ENCODE measurements at places on chromosomes 2 and 18.

DNA sequence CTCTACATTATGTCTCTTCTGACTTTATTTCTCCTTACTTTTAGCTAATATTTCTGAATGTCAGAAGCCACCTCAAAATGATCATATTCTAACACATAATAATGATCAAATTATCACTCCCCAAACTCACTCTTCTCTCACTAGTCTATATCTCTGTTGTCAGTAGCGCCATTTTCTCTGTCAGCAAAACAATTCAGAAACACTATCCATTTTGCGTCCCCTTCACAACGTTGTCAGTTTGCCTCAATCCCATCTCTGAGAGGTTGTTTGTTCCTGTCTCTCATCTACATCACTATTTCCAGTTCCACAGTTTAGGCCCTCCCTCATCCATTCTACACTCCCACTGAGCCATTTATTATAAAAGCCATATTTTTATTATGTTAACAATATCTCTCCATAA lies 1376.3 kb upstream of the ACVR2A start:
- no peak for ATAC-seq

DNA sequence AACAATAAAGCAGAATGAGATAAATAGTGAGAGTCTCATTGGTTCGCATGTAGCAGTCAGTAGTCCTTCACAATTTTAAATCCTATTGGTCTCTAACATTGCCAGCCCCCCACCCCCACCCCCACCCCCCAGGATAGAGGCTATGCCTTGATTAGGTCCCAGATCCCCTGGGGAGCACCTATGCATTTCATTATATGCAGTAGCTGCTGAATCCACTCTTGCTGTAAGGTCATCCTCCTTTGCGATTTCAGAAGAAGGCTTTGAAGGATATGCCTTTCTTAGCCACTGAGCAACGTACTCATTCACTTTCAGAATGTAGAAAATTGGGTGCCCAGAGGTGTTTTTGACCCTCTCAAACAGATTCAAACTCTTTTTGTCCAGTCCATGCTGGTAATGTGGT lies 382.8 kb upstream of the GALNT5 start:
- ATAC-seq, result no peak

DNA sequence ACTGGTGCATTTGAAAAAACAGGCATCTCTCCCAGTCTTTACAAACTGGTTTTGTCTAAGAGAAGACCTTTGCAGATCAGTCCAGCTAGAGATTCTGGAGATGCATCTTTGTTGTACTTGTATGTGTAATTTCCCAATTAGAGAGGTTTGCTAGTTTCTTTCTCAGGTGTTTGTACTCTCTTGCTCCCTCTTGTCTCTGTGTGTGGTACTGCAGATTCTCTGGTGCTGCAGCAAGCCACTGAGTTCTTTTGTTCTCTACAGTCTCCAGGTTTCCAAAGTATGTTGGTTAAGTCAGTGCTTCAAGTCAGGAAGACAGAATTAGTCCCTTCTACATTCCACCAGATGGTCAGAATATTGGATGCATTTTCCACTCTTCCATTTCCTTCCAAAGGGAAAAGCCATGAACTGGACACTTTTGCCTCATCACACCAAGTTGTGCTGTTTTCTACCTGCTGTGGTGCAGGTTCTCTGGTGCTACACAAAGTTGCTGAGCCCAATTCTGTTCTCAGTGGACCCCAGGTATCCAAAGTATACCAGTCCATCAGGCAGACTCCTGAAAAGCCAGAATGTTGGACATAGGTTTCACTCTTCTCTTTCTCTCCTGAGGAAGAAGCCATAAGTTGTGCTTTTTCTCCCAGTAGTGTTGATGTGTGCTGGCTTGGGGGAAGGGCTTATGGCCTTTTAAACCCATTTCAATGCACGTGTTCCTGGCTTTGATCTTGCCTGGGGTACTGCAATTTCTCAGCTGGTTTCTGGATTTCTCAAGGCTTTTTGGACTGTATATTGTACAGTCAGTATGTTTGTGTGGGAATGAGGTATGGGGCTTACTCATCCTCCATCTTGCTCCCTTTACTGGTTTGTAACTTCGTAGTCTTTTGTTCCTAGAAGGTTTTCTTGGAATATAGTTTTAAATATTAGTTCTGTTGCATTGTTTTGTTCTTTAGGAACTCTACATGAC lies 29.8 kb downstream of the EPC2 start:
- ATAC-seq, result peak; percentile 64

- ATAC-seq, result no peak
These were observed 564.0 kb downstream of the TNS1 start for GRCh38 chr2:217438821-217439220.

- ATAC-seq, result peak; percentile 68
These were observed 278.0 kb upstream of the MGAT5 start for GRCh38 chr2:133975676-133976428.

DNA sequence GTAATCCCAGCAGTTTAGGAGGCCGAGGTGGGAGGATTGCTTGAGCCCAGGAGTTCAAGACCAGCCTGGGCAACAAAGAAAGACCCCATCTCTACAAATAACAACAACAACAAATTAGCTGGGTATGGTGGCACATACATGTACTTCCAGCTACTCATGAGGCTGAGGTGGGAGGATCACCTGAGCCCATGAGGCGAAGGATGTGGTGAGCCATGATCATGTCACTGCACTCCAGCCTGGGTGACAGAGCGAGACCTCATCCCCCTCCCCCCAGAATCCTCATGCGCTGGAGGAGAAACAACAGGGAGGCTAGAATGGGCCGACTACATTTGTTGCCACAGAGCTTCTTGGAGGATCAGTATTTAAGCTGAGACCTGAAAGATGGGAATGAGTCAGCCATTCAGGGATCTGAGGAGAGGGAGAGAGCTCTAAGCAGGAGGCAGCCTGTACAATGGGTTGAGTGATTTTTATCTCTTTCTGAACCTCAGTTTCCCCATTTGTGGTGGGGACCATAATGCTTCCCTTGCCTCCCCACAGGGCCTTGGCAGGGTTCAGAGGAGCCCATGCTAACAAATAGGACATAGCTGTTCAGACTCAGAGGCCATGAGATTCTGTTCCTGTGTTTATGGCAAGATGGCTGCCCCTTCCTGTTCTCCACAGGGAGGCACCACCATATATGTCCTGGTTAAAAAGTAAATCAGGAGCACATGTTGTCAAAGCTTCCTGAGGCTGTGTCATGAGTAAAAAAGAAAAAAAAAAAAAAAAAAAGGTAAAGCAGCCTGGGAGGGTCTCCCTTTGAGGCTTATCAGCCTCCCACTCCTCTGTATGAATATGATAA lies 131.4 kb upstream of the HAAO start:
- ATAC-seq, result no peak

DNA sequence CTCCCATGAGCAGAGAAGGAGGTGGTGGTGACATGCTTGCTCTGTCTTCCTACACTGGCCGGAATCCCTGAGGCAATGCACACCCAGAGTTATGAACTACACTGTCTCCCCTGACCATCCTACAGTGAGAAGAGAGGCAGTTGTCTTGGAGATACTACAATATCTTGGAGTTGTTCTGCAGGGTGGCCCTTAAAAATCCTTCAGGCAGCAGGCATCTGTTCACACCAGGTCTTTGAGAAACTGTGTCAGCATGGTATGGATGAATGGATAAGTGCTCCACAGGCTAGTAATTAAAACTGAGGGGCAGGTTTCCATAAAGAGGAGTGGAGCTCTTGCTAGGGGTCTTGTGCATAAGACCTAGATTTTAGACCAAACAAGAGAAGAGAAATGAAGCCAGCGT lies 223.7 kb upstream of the COPS8 start:
- ATAC-seq, result no peak

- ATAC-seq, result no peak
These were observed 226.4 kb downstream of the PARD3B start for GRCh38 chr2:204771721-204772120.

GRCh38 chr18:48161911-48162698 lies 231.6 kb upstream of the SMAD2 start:
- peak; percentile 35 for ATAC-seq

- no peak for ATAC-seq
These were observed 27.2 kb upstream of the PDIA6 start for GRCh38 chr2:10839813-10840212.

GRCh38 chr2:164694275-164694695 lies 73.0 kb upstream of the GRB14 start:
- no peak for ATAC-seq

DNA sequence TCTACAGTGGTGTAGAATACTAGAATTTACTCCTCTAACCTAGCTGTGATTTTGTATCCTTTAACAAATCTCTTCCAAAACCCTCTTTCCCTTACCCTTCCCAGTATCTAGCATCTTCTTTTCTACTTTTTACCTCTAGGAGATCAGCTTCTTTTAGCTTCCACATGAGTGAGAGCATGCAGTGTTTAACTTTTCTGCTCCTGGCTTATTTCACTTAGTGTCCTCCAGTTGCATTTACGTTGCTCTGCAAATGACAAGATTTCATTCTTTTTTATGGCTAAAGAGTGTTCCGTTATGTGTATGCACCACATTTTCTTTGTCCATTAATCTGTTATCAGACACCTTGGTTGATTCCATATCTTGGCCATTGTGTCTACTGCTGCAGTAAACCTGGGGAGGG lies 228.5 kb downstream of the PRKCE start:
- no peak for ATAC-seq

DNA sequence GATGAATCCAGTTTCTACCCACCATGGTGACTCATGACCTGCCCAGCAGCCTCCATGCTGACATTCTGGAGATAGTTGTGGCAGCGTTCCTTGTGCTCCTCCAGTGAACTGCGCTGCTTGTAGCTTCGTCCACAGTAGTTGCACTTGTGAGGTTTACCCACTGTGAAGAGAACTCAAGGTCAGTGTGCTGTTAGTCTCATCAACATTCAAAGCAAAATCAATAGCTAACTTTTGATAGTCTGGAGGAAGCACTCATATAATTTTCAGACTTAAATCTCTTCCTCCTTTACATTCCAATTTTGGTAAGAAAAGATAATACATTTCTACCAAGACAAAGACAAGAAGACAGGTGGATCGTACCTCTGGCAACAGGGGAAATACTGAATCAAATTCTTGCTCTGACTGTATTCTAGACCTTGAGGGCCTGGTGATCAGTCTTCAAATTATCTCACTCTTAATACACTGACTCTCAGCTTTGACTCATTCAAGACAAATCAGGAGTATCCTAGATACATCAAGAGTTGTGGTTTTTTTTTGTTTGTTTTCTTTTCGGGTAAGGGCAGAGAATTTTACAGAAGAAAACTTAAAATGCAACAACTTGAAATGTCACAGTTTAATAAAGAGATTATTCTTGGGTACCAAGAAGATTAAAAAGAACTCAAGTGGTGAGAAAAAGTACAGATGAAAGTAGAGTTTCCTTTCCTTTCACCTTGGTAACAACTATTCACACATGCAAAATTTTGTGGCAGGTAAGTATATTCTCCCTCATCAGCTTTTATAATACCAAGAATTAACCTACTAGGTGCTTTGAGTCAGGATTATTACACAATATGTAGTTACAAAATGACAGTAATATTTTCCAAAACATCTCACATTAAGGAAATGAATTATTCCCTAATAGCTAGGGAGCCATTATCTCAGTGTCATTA lies 129.2 kb downstream of the IKZF2 start:
- peak; percentile 97 for ATAC-seq

DNA sequence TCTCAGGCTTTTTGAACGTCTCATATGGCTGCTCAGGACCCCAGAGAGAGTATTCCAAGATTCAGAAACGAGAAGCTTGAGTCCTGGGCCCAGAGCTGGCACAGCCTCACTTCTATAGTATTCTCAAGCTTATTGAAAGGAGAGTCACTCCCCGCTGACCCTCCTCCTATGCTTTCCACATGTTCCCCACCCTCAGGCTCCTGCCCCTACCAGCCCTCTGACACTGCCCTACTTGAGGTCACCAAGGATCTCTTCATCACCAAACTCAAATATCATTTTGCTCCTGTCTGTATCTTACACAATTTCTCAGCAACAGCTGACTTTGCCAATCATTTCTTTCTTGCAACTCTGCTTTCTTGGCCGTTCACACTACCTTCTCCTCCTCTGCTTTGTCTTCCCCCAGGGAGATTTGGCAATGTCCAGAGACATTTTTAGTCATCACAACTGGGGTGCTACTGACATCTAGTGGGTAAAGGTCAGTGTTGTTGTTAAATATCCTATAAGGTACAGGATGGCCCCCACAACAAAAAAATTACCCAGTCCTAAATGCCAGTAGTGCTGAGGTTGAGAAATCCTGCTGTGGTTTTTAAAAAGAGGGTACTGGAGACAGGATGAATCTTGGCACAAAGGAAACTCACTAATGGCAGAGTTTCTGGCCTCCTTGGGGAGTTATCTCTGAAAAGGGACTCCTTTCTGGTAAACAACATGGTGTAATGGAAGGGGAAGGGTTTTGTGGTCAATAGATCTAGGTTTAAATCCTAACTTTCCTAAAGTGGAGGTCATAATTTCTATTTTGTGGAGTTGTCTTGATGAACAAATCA lies 26.9 kb upstream of the INSIG2 start:
- ATAC-seq, result peak; percentile 19

- ATAC-seq, result peak; percentile 96
These were observed 12.4 kb downstream of the ASB1 start for GRCh38 chr2:238438856-238439849.

- no peak for ATAC-seq
These were observed 204.6 kb upstream of the TNP1 start for GRCh38 chr2:217064234-217065011.

GRCh38 chr2:138853761-138854160 lies 73.6 kb upstream of the NXPH2 start:
- ATAC-seq, result no peak

DNA sequence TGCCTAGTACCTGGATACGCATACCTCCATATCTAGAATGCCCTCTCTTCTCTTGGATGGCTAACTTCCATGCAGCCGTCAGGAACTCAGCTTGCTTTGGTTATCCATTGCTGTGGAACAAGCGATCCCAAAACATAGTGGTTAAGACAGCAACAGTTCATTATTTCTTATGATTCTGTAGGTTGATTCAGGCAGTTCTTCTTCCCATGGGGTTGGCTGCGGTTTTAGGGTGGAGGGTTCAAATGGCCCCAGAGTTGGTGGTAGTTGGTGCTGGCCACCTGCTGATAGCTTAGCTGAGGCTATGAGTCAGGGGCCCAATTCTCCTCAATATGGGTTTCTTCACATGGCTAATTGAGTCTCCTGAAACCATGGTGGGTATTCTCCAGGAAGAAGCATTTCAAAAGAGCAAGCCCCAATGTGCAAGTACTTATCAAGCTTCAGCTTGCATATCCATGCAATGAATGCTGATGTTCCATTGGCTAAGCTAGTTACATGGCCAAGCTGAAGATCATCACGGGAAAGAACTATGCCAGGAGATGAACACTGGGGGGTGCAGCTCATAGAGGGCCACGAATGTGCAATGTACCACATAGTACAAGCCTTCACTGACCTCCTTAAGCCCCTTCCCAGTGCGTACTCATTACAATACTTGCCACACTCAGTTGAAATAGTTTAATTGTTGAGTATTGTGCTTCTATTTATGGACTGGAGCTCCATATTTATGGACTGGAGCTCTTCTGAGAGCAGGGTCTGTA lies 10.0 kb upstream of the RHOB start:
- no peak for ATAC-seq

GRCh38 chr2:138424436-138425140 lies 77.0 kb upstream of the SPOPL start:
- ATAC-seq, result no peak

GRCh38 chr2:47652061-47652690 lies 130.8 kb upstream of the MSH6 start:
- ATAC-seq, result no peak

GRCh38 chr2:96197546-96198255 lies 10.9 kb downstream of the STARD7 start:
- ATAC-seq, result no peak

- no peak for ATAC-seq
These were observed 104.7 kb upstream of the ARHGAP28 start for GRCh38 chr18:6624661-6625311.

GRCh38 chr2:23595601-23596251 lies 210.7 kb downstream of the KLHL29 start:
- no peak for ATAC-seq

- no peak for ATAC-seq
These were observed 88.3 kb downstream of the NRP2 start for GRCh38 chr2:205770577-205770976.

Measured in activated T-helper 17 cell treated with anti-CD3 and anti-CD28 coated beads, Interleukin-2, amount 50 U/mL, for 72 hours (primary cell).